DMS153 (cell line): ENCODE measurements at places on chromosomes 16 and 17.

DNA sequence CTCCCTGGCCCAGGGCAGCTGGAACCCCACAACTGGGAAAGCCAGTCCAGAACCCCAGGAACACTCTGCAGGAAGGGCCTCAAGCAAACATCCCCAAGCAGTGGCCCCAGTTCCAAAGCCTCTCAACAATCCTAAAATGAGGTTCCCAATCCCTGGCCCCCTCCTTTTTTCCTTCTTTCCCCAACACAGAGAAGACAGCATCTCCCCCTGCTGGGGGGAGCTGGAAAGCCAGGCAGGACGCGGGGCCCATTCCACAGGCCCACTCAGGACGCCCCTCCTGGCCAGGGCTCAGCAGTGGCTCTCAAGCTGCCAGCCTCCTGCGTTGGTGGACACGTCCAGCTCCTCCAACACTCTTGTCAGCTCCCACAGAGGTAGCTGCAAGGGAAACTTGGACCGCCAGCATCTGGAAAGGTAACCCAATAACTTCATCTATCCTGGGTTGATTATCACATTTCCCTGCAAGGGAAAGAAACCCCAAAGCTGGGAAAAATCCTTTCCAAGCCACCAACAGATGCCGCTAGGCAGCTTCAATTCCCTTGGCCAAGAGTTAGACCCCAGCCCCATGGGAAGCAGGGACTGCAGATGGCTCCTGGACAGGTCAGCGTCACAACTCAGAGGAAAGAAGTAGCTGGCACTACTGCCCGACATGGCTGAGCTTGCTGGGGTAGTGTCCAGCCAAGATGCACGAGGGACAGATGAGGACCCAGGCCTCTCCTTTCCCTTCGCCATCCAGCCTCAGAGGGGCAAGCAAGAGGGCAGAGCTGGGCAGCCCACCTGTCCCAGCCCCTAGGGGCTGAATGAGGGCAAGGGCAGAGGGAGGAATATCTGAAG is 7.6 kb downstream of the HDAC5 start:
- DNase-seq = no peak

GRCh38 chr16:66881014-66881417 is 701 bp downstream of the PDP2 start:
- no peak for DNase-seq

DNA sequence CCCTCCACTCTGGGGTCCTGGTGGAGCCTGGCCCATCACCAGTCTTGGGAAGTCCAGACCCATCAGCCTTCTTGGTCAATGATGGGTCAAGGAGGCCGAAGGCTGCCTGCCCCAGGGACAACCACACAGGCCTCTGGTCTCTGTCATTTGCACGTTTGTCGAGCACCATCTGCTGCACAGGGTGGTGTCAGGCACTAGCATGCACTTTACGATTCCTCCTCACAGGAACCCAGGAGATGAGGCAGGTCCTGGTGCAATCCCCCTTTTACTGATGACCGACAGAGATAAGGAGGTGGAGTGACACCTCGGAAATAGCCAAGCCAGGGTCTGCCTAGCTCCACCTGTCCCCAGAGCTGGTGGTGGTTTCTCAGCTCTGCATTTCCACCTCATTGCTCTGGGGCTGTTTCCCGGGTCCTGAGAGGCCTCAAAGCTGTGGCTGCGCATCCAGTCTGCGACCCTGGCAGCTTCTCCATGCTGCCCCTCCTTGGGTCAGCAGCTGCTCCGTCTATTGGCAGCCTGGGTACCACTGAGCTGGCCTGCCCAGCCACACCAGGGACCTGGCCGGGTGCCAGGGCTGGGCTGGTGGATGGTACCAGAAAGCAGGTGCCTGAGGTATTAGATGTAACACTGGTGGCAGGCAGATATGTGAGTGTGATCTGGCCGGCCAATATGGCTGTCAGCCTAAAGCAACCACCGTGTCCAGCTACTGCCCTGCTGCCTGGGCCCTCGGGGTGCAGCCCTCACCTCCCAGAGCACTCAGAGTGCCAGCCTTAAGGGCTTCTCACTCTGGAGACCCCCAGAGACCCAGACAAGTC is 10.0 kb downstream of the MMP15 start:
- DNase-seq = no peak

GRCh38 chr17:63519972-63520882 is 2.9 kb upstream of the KCNH6 start:
- DNase-seq = peak; percentile 97

GRCh38 chr16:56372013-56372634 is 53.2 kb downstream of the AMFR start:
- DNase-seq = no peak

DNA sequence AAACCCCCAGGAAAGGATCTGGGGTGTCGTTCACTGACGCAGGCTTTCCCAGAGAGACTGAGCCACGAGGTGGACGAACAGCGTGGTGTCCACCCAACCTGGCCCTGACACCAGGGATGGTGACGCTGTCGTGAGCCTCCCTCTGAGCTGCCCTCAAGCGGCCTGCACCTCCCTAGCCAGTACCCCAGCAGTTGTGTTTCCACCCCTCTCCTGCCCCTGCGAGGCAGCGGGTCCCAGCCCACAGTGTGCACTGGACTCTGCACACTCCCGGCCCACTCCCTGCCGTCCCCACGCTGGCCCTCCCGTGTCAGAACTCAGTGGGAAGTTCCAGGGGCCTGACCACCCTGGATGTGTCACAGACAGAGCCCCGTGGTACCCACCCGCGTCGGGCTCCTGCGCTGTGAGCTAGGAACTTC is 39.8 kb downstream of the CBFA2T3 start:
- no peak for DNase-seq

- no peak for DNase-seq
Observed at GRCh38 chr16:25031132-25031440, 15.9 kb upstream of the ARHGAP17 start.

GRCh38 chr17:47742319-47743181 is 9.5 kb downstream of the TBX21 start:
- no peak for DNase-seq

GRCh38 chr17:34578656-34579016 is 746 bp upstream of the TMEM132E start:
- no peak for DNase-seq

DNA sequence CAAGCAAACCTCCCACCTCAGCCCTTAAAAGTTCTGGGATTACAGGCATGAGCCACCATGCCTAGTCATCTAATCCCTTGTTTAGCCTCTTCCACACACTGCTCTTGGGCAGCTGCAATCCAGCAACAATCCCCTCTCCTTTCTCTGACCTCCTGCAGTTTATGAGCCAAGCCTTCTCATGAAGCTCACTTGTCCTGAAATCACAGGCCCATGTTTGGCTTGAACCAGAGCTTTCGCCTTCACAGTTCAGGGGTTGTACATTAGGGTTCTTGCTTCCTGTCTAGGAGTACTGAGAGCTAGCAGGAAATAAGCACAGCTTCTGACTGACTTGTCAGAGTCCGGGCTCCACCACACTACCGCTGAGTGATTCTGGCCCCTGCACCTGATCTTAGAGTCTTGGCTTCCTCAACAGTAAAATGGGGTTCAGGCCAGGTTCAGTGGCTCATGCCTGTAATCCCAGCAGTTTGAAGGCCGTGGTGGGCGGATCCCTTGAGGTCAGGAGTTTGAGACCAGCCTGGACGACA is 16.3 kb downstream of the ERAL1 start:
- no peak for DNase-seq

- no peak for DNase-seq
Observed at GRCh38 chr16:50531359-50531758, 16.8 kb upstream of the NKD1 start.

DNA sequence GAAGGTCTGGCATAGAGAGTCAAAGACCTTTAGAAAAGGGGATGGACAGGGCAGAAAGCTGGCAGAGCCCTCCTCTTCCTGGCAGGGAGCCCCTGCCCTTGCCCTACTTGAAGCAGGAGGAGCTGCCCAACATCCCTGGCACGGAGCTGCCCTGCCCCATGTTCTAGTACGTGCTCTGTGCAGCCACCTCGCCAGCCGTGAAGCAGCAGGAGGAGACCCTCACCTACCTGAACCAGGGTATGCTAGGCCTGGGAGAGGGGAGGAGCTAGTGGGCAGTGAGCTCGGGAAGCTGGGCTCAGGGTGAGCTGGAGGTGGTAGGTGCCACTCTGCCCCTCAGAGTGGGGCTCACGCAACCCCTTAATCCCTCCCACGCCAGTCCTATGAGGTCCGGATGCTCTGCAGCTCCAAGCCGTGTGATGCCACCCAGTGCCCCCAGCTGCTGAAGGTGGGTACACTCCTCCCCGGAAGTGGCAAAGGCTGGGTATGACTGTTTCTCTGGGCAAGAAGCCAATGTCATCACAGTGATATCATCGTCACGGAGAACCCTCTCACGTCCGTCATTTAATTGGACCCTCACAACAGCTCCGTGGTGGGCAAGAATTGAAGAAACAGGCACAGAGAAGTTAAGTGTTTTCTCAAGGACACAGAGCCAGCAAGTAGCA is 12.7 kb upstream of the STAC2 start:
- DNase-seq = peak; percentile 89
